NCI-H1930 (cell line): ENCODE measurements at places on chromosomes 7 and 10.

DNA sequence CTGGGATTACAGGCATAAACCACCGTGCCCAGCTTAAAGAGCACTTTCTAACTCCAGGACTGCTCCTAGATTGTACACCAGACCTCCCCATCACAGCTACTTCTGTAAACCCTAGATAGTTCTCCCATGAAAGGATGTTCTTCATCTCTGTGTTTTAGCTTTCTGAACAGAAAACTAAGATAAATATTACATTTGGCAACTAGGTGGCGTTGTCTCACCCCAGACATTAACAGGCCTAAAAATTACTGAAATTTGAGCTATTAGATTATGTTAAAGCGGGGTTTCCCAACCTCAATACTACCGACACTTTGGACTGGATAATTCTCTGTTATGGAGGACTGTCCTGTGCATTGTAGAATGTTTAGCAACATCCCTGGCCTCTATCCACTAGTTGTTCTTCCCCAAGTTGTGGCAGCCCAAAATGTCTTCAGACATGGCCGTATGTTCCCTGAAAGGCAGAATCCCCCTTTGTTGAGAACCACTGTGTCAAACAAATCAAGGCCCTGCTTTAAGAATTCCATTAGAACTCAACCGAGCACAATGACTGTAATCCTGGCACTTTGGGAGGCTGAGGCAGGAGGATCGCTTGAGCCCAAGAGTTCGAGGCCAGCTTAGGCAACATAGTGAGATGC, 19.1 kb downstream of the ATOH7 start:
- DNase-seq = no peak

- no peak for DNase-seq
Measured at GRCh38 chr7:17093461-17093860, 205.0 kb upstream of the AHR start.

DNA sequence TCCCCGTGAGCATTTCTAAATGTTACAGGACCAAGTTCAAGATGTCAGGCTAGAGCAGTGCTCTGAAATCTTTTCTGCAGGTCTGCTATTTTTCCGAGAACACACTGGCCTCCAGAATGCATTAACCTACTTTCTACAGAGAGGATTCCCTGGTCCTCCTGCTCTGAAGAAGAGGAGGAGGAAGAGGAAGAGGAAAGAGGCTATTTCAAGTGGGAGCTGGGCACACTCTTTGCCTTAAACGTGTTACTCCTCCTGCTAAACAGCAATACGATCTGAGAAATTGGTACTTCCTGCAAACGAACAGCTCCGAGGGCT, 157.4 kb downstream of the FRMD4A start:
- DNase-seq = no peak

DNA sequence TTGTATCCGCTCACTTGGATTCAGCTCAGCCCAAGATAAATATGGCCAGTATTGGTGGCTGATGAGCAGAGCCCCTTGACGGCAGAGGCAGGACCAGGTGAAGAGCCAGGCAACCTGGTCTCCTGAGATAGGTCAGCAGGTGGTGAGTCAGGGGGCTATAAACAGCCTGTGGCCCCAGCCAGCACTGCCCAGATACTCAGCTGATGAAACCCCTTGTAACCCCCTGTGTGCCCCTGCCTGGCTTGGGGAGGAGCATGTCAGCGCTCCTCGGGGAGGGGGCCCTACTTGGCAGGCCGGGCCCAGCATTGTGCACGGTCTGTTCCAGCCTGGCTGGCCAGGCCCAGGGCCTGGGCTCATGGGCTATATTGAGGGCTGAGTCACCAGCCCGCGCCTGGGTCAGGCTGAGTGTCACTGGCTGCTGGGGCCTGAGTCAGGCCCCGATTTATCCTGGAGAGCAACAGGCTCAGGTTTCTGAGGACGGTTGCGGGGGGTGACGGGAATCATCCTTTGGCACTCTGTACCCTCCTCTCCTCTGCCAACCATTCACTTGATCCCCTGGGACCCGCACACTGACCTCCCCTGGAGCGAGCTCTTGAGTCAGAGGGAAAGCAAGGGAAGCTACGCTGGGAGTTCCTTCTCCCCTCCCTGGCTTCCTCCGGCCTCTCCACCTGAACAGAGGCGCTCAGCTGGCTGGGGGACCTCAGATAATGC, 2.8 kb upstream of the FLNC start:
- peak; percentile 57 for DNase-seq

GRCh38 chr10:4541292-4541691, 284.7 kb upstream of the AKR1E2 start:
- no peak for DNase-seq

- DNase-seq = no peak
Measured at GRCh38 chr7:28296571-28297483, 115.5 kb upstream of the CREB5 start.

GRCh38 chr10:103529539-103529938, 36.0 kb downstream of the NEURL1 start:
- no peak for DNase-seq

GRCh38 chr10:13858709-13859108, 271.9 kb downstream of the PRPF18 start:
- DNase-seq = no peak

DNA sequence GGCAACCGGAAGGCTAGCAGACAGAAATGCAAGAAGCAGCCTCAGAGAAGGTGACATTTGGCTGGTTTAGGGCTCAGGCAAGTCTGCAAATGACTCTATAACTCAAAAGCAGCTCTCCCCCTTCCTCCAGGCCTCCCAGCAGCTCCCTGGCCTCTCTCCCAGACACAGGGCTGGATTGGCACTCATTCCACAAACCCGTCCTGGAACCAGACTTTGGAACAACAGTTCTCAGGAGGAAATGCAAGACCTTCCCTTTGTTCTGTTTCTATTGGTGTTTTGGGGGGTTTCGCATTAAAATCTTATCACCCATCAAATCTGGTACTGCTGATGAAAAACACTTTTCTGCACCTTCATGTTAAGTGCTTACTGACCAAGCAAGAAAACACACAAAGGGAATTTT, 40.3 kb upstream of the EFCAB10 start:
- no peak for DNase-seq

- no peak for DNase-seq
Measured at GRCh38 chr10:42753507-42754154, 29.0 kb upstream of the BMS1 start.

- no peak for DNase-seq
Measured at GRCh38 chr7:8277394-8277982, 15.5 kb upstream of the ICA1 start.

DNA sequence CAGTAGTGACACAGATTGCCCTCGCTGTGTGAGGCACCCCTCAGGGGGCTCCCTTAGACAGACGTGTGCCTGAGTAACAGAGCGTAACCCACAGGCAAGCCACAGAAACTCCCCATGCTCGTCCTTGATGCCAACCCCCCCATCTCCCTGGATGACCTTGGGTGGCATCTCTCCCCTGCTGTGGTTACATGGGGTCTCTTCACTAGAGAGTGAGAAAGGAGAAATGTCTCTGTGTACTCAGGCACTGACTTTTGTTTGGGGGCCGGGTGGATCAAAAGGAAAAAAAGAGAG, 1.1 kb upstream of the ASB10 start:
- DNase-seq = no peak
